ENCODE measurements at places on chromosomes 3 and 15.
A peak's percentile ranks its signal among the peaks of the same experiment; 100 is the strongest.

DNA sequence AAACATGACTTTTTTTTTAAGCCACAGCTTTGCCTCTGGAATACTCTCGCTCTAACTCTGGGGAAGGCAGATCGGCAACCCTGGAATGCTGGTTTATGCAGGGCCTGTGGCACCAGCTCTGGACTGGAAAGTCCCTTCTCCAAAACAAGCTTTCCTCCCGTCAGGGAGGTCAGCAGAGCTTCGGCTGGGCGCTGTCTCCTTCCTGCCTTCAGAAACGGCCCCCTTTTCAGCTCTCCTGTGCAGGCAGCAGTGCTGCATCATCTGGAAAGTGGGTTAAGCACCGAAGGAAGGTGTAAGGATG lies 42.7 kb upstream of the SKOR1 start:
- no peak for DNase-seq

- DNase-seq, result no peak
Measured at GRCh38 chr15:39443659-39444219, 137.1 kb upstream of the THBS1 start.

DNA sequence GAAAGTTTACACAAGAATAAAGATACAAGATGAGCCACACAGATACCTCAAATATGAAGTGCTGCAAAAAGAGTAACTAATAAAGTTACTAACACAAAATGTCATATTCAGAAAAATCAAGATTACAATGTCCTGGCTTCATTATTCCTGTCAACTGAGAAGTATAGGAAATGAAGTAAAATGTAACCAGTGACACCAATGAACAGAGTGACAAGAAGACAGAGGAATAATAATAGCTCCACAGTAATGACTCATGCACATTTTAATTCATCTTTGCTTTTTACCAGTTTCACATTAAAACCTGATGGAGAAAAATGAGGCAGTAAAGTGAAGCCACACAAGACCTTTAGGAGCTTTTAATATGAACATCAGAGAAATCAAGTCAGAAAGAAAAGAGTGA lies 214.1 kb downstream of the ZBBX start:
- no peak for DNase-seq

DNA sequence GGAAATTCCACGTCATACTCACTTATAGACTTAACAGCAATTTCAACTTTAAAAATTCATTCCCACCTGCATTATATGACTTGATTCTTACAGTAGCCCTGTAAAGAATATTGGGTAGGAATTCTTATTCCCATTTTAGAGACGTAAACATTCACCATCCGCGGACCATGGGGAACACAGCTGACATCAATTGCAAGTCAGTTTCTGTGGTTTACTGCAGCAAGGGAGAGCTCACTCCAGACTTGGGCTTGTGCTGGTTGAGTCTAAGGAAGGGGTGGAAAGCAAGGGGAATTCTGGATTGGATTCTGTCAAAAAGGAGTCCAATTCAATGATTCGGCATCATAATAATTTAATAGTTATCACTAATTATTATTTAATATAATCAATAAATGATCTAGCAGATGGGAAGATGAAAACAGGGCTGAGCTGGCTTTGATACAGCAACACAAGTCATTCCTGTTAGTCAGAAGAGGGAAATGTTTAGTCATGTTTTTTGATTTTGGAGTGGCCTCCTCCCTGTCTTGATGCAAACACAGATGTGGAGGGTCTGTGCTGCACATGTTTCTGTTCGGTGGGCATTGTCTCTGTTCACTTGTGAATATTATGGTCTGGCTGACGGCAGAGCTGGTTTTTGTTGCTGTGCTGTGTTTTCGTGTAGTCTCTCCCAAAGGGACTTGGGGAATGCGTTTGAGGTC lies 9.7 kb downstream of the LIPC start:
- no peak for DNase-seq

DNA sequence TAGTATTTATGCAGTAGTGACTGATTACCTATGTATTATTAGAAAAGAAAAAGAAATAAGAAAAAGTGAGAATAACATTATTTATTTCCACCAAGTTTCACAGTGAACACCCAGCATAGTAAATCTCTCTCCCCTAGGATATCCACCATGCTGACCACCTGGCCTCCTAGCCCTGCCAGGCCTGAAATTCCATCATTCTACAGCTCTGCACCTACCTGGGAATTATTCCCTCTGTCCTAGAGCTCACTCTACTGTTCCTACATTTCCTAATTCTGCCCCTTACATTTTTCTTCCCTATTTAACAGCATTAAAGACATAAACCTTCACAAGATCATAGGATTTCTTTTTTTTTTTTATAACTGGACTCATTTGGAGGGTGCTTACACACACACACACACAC lies 525.3 kb upstream of the PPP2R3A start:
- no peak for DNase-seq

DNA sequence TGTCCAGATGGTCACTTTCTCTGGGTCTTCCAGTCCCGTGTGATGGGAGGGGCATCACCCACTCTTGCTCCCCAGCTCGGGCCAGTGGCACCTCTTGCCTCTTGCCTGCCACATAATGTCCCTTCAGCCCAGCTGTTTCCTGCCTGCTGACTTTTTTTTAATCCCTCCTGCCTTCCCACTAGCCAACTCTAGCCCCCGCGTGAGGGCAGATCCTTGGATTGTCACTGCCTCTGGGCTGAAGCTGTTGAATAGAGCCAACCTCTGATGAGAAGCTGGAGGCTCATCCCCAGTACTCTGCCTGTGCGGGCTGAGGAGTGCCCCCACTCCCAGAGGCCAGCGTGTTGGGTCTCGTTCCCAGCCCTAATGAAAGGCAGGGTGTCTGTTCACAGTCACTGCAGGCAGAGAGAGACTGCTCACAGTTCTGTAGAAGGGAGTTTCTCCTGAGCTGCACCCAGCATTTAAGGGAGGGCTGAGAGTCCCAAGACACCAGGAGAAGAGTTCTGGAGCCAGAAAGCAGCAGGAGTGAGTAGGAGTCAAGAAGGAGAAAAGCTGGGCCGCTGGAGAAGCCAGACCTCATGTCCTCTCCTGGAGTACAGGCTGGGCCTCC lies 30.1 kb upstream of the TIMP4 start:
- no peak for DNase-seq

DNA sequence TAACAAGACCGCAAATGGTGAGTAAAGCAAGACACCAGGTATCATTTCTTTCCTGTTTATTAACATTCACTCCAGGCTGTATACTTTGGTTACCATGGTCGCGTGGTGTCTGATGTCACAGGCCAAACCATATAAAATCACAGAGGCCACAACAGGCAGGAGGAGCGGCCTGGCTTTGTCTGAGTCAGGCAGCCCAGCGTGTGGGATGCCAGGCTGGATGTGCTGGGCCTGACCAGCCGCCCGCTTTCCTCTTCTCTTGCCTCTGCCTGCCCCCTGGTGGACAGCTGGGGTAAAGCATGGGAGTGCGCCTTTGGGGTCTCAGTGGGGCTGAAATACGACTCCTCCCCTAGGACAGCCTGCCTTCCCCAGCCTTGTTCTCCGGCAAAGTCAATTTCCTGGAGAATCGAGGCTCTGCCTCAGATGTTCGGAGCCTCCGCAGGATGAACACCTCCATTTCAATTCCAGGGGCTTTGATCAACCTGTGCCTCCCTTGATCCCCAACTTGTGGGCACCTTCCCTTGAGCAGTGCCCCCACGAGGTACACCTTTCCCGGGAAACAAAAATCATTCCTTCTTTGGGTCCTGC lies 78.2 kb downstream of the CCNL1 start:
- DNase-seq, result peak; percentile 82

DNA sequence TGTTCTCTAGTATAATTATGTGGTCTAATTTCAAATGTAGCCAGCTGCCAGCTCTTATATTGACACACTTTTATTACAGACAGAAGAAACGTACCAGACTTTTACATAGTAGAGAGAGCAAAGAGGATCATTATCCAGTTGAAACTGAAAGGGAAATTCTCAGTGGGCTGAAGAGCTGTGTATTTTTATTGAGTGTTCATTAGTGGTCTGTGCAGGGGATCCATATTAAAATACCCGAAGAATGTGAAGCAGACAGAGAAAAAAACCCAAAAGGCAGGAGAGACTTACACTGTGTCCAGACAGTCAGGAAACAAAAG lies 41.3 kb downstream of the MYRIP start:
- no peak for DNase-seq

All from urinary bladder (tissue), 4 donors.